ENCODE measurements at places on chromosomes 5 and 9. TPM values are rescaled to one million over a fixed set of nuclear protein-coding genes. Genes with fewer than 3 reads are reported as not detected.

Gene FBP1
- not detected for total RNA-seq

Gene BHMT
- total RNA-seq = not detected

Gene LURAP1L
- 29.7 TPM for total RNA-seq

Gene FBLL1
- total RNA-seq = 0.08 TPM

Gene CLIC3
- total RNA-seq = 5.2 TPM

Gene MACROH2A1
- total RNA-seq = 210 TPM

Gene DMRTA1
- total RNA-seq = 0.58 TPM

Gene TEK
- 0.05 TPM for total RNA-seq

Gene SLC4A9
- not detected for total RNA-seq

Gene MYORG
- 6.3 TPM for total RNA-seq

Gene UBTD2
- 12.8 TPM for total RNA-seq

Data from A549 treated with Mapracorat at 1 μM for 4 hours (cell line).